ENCODE measurements at places on chromosomes 16 and 17. TPM values are rescaled to one million over a fixed set of nuclear protein-coding genes. Genes with fewer than 3 reads are reported as not detected.

DNA sequence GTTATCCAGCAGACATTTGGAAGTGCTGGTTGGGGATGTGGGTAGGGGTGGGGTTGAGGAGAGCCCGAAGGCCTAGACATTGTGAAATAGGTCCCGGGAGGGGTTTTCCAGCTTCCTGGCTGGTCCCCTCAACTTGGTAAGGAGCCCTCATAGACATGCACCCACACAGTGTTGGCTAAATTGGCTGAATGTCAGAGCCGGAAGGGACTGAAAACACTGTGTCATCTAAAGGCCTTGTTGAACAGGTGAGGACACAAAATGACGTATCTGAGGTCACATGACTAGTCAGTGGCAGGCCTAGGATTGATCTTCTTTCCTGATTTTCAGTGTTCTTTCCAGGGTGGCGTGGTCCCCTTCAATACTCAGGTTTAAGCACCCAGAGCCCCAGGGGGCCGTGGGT, 27.6 kb downstream of the ITGB3 start:
- no peak for DNase-seq

TP53TG3C gene
- not detected for total RNA-seq

OR1F1 gene
- total RNA-seq: not detected

GRCh38 chr16:70777973-70778406, 23.0 kb downstream of the VAC14 start:
- peak; percentile 38 for DNase-seq

DNA sequence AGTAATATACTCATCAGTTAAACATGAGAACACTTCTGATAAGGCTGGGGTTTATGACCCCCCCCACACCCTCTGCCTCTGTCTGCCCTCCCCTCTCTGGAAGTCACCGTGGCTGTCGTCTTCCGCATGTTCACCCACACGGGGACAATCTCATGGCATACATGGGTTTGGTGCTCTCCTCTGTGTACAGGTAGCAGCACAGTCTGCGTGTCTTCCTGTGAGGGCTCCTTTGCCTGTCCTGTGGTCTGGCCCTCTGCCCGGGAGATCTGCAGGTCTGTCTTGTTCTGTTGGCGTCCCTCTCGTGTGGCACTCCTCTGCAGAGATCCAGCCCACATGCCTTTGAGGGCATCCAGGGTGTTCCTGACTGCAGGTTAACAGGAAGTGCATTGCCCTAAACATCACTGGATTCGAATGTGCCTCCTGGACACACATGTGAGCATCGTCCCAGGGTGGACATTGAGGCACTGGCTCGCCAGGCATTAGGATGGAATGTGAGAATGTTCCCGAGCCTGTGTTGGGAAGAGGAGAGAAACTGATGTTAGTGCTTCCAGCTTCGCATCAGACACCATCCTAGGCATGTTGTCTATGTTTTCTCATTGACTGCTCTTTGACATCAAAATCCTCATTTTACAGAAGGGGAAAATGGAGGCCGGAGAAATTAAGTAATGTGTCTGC, 54.5 kb downstream of the NKD1 start:
- DNase-seq: no peak
